ENCODE measurements at places on chromosomes 1 and 21. TPM values are rescaled to one million over a fixed set of nuclear protein-coding genes. Genes with fewer than 3 reads are reported as not detected.

Gene KAZN
- 8.7 TPM for total RNA-seq

Gene FCGR2B
- total RNA-seq, result not detected

Gene OR6K3
- total RNA-seq, result not detected

Gene TFF1
- total RNA-seq, result not detected

Gene MIXL1
- total RNA-seq, result not detected

Gene OVAAL
- not detected for total RNA-seq

Gene RPE65
- total RNA-seq, result not detected

Gene ELAPOR1
- total RNA-seq, result 0.75 TPM

Gene KCNQ4
- total RNA-seq, result not detected

- no peak for DNase-seq
Observed at GRCh38 chr21:36247316-36248010, 72.5 kb upstream of the MORC3 start.

DNA sequence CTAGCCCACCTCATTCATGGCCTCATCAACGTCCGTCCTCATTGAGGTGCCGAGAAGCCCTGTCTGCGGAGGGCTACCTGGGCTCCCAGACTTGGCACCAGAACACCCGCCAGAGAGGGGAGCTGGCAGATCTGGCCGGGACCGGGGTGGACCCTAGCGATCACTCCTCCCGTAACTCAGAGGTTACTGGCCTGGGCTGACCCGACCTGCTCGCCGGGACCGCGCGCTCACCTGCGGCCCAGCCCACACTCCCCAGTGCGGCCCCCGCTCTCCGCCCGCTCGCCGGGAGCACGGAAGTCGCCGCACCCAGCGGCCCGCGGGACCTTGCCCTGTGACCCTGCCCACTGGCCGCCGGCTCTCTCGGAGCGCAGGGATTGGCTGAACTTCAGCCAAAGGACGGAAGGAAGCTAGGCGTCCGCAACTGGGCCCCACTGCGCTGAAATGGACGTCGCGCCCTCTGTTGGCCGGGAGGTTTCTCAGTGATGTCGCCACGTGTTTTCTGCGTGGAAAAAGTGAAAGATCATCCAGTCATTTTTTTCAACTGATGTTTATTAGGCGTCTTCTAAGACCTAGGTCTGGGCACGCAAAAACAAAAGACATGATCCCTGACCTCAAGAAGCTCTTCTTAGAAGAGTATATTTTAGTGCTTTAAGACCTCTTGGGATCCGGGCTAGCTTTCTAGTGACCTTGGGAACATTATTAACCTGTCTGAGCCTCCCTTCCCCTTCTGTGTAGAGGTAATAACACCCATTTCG is at the start of gene SMIM12:
Gene SMIM12, minus strand, starts transcription at position 304 of the 755 bp plus-strand sequence. CDS start 3,772 bp downstream, outside the sequence.
- DNase-seq, result peak; percentile 64

DNA sequence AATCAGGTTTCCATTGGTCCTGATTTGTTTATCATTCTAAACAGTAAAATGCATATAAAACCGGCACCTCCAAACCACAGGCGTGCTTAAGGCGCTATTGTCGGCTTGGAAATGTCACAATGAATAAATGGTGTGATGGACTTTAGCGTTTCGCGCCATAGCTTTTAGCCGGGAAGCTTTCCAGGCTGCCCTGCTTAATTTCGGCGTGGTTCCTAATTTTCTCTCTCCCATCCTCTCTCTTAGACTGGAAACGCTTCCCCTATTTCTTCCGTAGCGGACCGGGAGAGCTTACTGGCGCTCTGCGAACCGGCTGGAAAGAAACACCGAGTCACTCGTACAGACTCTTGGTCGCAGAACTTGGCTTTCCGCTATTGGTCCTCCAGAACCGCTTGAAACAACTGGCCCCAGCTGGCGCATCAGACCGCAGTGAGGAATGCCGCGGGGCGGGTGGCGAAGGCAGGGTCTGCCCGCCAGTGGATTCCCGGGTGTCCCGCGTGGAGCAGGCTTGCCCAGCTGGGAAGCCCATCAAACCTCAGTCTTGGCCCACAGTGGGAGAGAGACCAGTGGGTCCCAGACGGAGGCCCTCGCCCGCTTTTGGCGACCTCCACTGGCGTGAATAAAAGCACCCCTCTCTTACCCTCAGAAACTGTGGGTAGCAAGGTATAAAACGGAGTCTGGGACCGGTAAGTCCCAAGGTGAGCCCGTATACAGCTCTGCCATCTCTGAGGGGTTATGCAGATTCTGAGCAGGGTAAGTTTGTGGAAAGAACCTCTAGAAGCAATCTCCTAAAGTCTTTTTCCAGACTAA is 4.0 kb upstream of the LHX8 start:
- no peak for DNase-seq

- no peak for DNase-seq
Observed at GRCh38 chr1:6497215-6497866, 5.9 kb upstream of the PLEKHG5 start.

DNA sequence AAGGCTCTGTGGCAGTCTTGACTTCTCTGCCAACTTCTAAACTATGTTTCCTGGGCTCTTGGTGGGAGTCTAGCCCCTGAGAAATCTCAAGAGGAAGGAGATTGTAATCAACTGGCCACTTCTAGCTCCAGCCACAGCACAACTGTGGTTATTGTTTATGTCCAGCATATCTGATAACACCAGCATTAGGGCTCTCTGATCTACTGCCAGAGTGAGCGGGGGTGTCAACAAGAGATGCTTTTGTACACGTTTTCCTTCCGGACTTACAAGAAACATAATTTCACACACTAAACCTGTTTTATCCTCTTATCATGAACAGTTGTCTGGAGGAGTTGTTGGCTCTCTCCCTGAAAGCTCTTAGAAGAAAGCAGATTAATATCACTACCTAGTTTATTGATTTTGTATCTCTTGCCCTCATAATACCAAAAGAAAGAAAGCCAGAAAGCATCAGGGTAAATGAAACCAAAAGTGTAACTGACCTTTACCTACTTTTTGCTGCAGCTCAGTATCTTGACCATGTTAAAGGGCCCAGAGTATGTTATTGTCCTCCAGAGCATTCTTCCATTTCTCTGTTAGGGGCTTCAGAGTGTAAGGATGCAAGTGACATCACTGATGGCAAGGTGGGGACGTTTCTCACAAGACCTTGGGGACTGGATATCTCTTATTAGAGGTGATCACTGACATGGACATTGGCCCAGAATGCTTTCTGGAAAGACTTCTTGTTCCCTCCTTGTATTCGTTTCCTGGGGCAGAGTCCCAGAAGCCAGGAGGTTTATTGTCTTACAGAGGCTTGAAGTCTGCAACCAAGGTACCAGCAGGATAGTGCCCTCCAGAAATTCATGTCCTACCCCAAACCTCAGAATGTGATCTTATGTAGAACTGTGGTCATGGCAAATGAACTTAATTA is 9.6 kb upstream of the SH2D1B start:
- DNase-seq, result no peak

DNA sequence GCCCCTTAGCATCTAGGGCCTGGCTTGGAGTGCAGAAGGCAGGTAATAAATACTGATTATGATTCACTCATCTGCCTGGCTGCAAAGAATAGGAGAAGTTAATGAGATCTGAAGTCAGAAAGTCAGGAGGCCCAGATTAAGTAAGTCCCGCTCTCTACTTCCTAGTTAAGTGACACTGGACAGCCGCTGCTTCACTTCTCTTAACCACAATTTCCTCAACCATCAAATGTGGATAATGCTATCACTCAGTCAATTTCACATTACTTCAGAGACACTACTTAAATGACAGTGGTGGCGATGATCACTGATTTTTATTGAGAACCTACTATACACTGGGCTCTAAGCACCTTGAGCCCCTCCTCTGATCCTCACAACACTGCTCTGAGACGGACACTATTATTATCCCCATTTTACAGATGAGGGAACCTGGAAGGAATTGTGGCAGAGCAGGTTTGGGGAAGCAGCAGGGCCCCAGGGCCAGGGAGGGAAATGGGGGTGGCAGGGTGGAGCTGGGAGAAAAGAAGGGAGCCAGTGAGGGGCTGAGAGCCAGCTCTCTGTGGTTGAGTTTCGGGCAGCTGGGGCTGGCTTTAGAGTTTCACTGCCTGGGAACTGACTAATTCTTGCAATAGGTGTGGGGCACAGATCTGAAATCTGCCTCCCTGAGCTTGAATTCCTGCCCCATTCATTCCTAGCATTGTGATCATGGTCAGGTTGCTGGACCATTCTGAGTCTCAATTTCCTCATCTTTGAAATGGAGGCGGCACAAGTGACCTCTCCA is 2.4 kb upstream of the E2F2 start:
- peak; percentile 21 for DNase-seq

- no peak for DNase-seq
Observed at GRCh38 chr1:194155962-194156361, 969.5 kb upstream of the B3GALT2 start.

Measured in foreskin keratinocyte (primary cell).